ENCODE measurements at places on chromosomes 4 and X.

- no peak for DNase-seq
Observed at GRCh38 chr4:112523008-112523721, 7.2 kb upstream of the NEUROG2 start.

DNA sequence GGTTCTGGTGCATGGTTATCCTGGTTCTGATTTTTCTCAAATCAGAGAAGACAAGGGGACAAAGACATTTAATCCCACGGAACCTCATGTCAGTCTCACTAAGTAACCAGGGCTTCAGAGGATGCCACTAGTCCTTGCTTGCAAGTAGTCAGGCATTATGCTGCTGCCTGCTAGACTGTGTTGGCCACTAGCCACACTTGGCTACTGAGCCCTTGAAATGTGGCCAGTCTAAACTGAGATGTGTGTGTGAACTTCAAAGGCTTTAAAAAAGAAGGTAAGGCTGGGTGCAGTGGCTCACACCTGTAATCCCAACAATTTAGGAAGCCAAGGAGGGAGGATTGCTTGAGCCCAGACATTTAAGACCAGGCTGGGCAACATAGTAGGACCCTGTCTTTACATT, 48.6 kb upstream of the IGFBP7 start:
- no peak for DNase-seq

GRCh38 chr4:100206850-100207249, 16.6 kb upstream of the DDIT4L start:
- peak; percentile 1 for DNase-seq

GRCh38 chr4:2135083-2135482, 76.0 kb downstream of the NAT8L start:
- DNase-seq, result no peak

DNA sequence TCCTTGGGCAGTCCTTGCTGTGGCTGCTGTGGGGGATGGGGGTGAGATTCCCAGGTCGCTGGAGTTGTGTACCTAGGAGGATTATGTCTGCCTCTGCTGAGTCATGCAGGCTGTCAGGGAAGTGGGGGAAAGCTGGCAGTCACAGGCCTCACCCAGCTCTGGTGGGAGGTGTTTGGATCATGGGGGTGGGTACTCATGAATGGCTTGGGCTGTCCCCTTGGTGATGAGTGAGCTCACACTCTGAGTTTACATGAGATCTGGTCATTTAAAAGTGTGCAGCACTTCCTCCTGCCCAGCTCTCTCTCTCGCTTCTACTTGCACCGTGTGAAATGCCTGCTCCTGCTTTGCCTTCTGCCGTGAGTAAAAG, 24.6 kb upstream of the PDLIM3 start:
- peak; percentile 36 for DNase-seq

All from HCEC 1CT (cell line).